Endothelial cell of umbilical vein (primary cell): ENCODE measurements at places on chromosomes 5 and 9. TPM values are rescaled to one million over a fixed set of nuclear protein-coding genes. Genes with fewer than 3 reads are reported as not detected.
A peak's percentile ranks its signal among the peaks of the same experiment; 100 is the strongest.

- DNase-seq = no peak
Observed at GRCh38 chr5:79560771-79561524, 47.0 kb upstream of the HOMER1 start.

- no peak for DNase-seq
Observed at GRCh38 chr9:22838266-22838665, 391.6 kb downstream of the DMRTA1 start.

- DNase-seq = peak; percentile 11
Observed at GRCh38 chr9:21294364-21294774, 10.7 kb downstream of the IFNA5 start.

GRCh38 chr5:179261301-179262125 lies 83.7 kb downstream of the ADAMTS2 start:
- DNase-seq = no peak

- no peak for DNase-seq
Observed at GRCh38 chr5:89342106-89342876, 459.3 kb upstream of the MEF2C start.

DNA sequence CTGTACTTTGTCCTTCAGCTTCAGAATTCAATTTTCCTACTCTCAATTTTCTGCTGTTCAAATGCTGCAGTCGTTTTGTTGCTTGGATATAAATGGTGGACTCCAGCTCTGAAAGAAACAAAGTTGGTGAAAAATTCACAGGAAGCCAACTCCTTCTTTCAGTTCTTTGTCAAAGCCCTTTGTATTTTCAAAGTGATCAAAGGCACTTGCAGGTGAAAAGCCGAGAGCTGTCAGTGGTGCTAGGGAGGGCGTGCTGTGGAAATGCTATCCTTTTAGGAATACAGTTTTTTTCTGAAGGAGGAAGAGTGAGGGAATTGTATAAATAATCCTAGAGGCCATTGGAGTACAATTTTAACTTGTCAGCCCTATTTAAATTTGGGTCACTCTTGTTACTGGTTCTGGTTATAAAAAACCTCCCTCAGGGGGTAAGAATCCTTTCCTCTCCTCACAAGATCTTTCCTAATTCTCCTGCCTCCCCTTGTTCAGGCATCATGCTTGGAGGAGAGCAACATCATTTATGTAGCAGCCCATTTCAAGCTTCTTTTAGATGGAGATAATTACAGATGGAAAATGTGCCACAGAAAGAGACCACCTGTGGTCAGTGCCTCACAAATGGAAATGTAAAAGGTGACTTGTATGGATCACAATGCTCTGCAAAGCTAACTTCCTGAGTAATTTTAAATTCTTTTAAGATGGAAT lies 62.5 kb upstream of the GHR start:
- no peak for DNase-seq

- no peak for DNase-seq
Observed at GRCh38 chr9:99907208-99907532, 716 bp downstream of the STX17 start.

DNA sequence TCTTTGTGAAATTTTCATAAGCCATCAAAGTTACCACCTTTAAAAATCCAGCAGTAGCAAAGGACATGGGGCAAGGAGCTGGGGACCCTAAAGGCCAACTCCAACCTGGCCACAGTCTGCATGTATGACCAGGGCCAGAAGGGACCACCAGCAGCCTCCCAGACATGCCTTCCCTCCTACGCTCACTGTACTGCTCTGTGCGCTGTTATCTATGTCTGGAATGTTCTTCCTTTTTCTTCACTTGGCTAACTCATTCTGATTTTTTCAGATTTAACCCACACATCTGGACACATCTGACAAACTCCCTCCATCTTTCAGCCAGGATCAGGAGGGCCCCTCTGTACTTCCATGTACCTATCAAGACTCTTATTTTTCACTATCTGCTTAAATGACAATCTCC lies 47.6 kb upstream of the TRAF1 start:
- DNase-seq = no peak

- no peak for DNase-seq
Observed at GRCh38 chr9:127241354-127241753, 23.2 kb upstream of the GARNL3 start.

LRRTM2 gene
- 0.06 and 0.10 TPM in 2 replicates for polyA plus RNA-seq

DNA sequence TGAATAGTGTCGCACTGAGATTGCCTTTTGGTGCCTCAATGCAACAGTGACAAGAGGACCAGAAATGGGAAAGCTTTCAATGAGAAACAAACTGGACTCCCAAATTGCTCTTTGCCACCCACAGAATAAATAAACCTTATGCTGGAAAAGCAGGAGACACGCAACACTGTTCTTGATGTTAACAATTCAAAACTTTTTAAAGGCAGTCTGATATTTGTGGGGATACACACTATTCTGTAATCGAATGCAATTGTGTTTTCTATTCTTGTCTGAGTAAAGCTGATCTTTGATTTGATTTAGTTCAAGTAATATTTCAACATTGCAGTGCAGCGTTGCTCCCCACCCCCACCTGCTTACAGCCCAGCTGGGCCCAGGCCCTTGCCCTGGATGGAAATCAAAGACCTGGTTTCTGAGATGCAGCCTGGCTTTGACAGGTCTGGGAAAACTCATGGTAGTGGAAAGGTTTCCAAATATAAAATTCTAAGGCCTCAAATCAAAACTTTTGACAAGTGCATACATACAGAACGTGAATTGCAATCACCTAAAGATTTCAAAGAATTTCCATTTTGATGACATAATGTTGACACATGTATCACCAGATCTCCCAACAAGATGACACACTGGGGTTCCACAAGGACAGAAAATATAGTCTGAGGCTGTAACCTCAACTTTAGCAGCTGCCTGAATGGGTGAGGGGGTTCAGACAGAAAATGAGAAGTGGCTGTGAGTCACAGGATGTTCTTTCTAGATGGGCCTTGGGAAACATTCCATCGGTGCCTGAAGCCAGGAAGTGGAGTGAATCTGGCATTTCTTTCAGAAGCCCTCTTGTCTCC lies 55.1 kb downstream of the ABCA1 start:
- DNase-seq = peak; percentile 90

GRCh38 chr5:126938466-126938865 lies 91.9 kb downstream of the MARCHF3 start:
- peak; percentile 76 for DNase-seq

ADGRD2 gene
- polyA plus RNA-seq = not detected in 2 replicates

GRCh38 chr5:95884017-95884325 lies 61.4 kb upstream of the GLRX start:
- DNase-seq = no peak

- no peak for DNase-seq
Observed at GRCh38 chr5:156515121-156515520, 188.2 kb downstream of the SGCD start.

DNA sequence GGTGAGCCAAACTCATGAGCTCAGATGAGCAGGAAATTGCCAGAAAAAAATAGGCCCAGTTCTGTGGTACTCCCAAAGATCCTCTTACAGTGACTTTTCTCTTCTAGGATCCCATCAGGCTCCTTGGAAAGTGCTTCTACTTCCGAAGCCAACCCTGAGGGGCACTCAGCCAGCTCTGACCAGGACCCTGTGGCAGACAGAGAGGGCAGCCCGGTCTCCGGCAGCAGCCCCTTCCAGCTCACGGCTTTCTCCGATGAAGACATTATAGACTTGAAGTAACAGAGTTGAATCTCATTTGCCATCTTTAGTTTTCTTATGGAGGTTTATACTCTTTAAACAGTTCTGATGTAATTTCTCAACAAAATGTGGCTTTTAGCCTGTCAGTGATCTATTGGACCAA lies 4.0 kb upstream of the SLC2A8 start:
- no peak for DNase-seq

DNA sequence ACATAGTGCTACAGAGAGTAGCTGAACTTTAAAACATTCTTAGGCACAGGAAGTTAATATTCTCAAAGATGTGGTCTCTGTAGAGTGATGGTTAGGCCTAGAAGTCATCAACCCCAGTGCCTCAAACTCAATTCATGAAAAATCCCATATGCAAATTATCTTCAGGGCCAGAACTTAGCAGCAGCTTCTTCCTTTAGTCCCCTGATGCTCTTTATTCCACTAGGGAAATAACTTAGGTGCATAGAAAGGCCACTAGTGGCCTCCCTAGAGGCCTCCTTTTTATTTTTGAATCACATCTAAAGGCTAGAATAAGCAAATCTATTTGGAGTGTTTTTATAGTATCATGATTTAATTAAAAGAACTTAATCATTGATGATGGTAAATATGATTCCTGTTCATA lies 88.3 kb downstream of the GIN1 start:
- no peak for DNase-seq

ADAMTSL1 gene
- 13.4 and 15.0 TPM in 2 replicates for polyA plus RNA-seq

GRCh38 chr9:125966959-125967711 lies 220.0 kb downstream of the PBX3 start:
- DNase-seq = no peak

GRCh38 chr9:131273856-131274673 lies 2.2 kb downstream of the FAM78A start:
- peak; percentile 64 for DNase-seq

DNA sequence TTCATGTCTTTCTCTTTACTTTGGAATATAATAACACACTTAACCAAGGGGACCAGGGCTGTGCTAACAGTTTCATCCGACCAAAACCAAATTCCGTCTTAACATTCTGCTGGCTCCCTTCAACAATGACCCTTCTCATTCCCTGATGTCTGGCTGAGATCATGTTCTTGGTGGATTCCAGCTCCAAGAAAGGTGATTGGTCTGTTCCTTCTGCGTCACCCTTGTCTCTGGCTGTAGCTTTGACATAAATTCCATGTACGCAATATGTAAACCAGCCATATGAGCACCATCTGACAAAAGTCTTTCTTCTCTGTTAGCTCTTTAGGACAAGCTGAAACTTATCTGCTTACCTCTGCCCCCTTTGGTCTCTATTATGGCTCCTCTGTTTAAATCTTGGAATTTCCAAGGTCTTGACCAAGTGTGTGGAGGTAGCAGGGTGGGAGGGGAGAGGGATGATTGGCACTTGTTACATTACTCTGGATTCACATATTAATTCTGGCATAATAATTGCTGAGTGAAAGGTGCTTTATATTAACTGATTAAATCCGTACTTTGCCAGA lies 45.7 kb upstream of the HSD17B4 start:
- no peak for DNase-seq

GRCh38 chr5:135843571-135844337 lies 9.3 kb downstream of the SLC25A48 start:
- DNase-seq = no peak

LECT2 gene
- not detected in 2 replicates for polyA plus RNA-seq

CHSY3 gene
- polyA plus RNA-seq = 2.2 and 2.8 TPM in 2 replicates

ST8SIA4 gene
- 4.1 and 4.5 TPM in 2 replicates for polyA plus RNA-seq

- DNase-seq = no peak
Observed at GRCh38 chr5:77355080-77355479, 137.0 kb downstream of the WDR41 start.

GRCh38 chr5:176424181-176424580 lies 7.8 kb upstream of the CLTB start:
- peak; percentile 89 for DNase-seq

GRCh38 chr9:80878556-80878955 lies 810.8 kb downstream of the TLE1 start:
- no peak for DNase-seq

SLC22A4 gene
- polyA plus RNA-seq = 6.3 and 6.9 TPM in 2 replicates

SV2C gene
- not detected in 2 replicates for polyA plus RNA-seq

DNA sequence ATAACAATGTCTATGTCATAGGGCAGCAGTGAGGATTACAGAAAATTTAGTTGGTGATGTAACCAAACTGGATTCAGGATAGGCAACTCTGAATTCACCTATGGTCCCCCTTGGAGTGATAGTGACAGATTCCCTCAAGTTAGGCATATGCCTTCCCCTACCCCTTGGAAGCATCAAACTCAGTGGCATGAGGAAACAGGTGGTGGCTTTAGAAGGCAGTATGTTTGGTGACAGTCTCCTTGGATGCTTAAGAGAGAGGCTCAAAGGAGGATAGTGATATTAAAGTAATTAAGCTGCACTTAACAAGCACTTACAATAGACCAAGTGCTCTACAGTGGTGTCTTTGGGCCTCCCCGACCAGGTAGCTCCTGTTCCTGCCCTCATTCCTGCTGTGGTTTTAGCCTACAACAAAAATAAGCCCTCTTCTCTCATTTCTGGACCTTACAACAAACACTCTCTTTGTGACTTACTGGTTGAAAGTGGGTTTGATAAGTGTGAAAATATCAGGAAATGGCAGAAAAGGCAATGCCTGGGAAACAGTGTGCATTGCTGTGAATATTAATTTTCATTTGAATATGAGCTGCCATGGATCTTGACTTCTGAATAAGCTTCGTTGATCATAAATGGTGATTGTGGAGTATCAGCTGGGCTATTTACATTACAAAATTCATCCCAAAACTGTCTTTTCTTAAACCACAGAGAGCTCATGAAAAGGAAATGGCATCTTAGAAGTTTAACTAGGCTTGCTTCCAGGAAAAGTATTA lies 29.2 kb downstream of the NR4A3 start:
- DNase-seq = no peak

TICAM2 gene
- polyA plus RNA-seq = 0.10 and 0.18 TPM in 2 replicates

GRCh38 chr9:97176206-97176605 lies 131.3 kb upstream of the CCDC180 start:
- DNase-seq = no peak

TPPP gene
- polyA plus RNA-seq = 0.04 and 0.08 TPM in 2 replicates

IARS1 gene
- 25.0 and 32.8 TPM in 2 replicates for polyA plus RNA-seq

UBE2QL1 gene
- polyA plus RNA-seq = 0.04 and 0.05 TPM in 2 replicates

GRCh38 chr9:134365791-134366222 lies 39.6 kb downstream of the RXRA start:
- DNase-seq = no peak

DNA sequence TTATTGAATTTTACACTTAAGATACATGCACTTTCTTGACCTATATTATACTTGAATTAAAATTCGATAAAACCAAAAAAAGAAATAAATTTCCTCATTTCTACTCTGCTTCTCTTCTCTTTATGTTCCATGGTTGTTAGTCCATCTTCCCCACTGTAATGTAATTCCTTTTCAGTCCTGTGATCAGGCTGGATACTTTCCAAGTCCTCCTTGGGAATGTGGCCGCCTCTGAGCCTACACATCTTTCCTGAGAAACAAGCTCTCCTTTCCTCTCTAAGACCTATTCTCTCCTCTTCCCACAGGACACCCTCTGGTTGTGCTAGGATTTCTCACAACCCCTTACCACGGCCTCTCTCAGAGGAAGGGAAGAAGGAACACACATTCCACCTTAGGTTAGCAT lies 285.1 kb downstream of the DNAH5 start:
- peak; percentile 9 for DNase-seq
